ENCODE measurements at places on chromosomes 6 and 20.

DNA sequence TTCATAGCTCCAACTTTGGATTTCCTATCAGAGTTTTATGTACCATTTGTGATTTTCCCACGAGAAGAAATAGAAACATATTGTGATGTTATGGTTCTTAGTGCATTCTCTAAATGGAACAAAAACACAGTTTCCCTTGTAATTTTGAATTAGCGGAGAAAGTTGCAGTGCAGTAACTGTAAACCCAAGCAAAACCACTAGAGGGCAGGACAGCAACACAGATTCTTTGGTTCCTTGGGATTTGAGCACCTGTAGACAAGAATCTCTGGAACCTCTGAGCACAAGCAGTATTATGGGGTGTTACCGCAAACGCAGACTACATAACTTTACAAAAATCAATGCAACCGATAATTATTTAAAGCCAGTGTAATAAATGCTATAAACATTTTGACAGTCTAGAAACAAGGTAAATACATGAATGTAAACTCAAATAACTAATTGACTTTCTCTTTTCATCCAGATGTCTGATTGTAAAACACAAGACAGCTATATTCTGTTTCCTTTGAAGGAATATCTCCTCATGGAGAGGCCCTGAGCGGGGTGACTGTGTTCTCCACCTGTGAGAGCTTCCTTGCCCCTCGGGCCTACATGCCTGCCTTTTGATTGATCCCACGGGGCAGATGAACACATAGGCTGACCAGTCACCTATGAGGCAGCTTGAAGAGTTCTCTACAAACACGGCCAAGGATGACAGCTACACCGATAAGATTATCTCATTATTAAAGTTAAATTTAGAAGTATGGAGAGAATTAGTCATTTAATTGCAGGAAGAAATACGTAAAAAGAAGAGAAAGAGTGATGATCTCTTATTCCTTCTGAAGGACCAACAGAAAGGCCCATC lies 67.5 kb upstream of the COL21A1 start:
- H3K27ac ChIP-seq: no peak overlapping the region
- H3K27me3 ChIP-seq: no peaks in the 10 kb centered on the region
- DNase-seq: peak; percentile 50
- no peak overlapping the region for H3K4me3 ChIP-seq

DNA sequence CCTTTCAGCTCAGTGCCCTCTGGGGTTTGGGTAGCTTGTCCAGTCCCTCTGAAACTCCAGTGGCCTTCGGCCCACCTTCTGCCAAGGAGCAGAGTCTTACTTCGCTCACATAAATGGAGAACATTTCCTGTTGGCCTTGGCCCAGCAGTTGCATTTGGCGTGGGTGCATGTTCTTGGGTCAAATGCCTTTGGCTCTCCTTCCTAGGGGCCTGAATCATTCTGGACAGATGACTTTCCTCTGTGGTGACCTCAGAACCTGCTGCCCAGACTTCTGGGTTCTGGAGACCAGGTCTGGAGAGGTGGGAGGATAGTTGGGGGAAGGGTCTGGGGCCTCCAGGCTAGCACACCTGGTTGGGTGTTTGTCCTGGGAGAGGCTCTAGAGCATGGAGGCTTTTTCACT lies 29.3 kb downstream of the BCAS4 start:
- H3K27ac ChIP-seq: no peak overlapping the region
- H3K27me3 ChIP-seq: no peaks in the 10 kb centered on the region
- DNase-seq: no peak
- no peaks in the 10 kb centered on the region for H3K4me1 ChIP-seq
- H3K4me3 ChIP-seq: no peak overlapping the region
- H3K36me3 ChIP-seq: no peaks in the 10 kb centered on the region

- DNase-seq: no peak
- no peaks in the 10 kb centered on the region for H3K36me3 ChIP-seq
- no peak overlapping the region for H3K4me3 ChIP-seq
- H3K4me1 ChIP-seq: no peaks in the 10 kb centered on the region
- no peak overlapping the region for H3K27ac ChIP-seq
Observed at GRCh38 chr6:34964564-34964963, 75.5 kb downstream of the ANKS1A start.

DNA sequence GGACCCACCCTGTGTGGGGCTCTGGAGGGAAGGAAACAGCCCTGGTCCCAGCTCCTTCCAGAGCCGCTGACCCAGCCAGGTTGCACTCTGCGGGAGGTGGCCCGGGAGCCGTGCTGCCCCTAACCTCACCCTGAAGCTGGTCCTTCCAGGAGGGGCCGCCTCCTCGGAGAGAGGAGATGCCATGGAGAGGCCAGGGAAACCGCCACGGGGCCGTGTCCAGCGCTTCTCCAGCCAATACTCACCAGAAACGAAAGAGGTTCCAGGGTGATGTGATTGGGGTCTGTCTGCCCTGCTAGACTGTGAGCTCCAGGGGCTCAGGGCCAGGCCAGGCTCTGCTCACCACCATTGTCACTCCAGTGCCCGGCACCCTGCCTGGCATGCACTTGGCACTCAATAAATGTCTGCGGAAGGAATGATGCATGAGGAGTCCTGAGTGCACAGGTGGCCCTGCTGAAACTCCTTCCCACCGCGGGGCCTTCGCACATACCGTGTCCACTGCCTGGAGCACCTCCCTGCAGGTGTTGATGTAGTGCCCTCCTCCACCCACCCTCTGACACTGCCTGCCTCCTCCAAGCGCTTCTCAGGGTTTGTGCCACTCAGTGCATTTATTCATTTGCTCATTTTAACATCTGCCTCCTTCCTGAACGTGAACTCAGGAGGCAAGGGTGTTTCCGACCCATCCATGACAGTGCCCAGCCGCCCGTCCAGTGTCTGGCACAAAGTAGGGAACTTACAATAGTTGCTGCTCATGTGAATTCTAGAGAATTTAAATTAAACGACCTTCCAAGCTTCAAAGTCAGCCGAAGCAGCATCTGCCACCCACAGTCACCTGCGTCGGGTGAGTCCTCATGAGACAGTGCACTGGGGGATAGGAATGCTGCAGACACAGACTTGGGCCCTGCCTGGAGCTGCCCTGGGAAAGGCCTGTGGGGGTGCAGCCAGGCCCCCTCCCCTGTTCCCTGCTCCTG lies 30.3 kb downstream of the RBM38 start:
- no peaks in the 10 kb centered on the region for H3K4me1 ChIP-seq
- no peak overlapping the region for H3K27ac ChIP-seq
- no peak overlapping the region for H3K4me3 ChIP-seq
- H3K27me3 ChIP-seq: no peaks in the 10 kb centered on the region
- no peaks in the 10 kb centered on the region for H3K36me3 ChIP-seq

GRCh38 chr6:144413418-144413817 lies 128.3 kb downstream of the UTRN start:
- no peak for DNase-seq
- no peaks in the 10 kb centered on the region for H3K27me3 ChIP-seq
- H3K4me3 ChIP-seq: no peak overlapping the region
- no peaks in the 10 kb centered on the region for H3K36me3 ChIP-seq
- no peak overlapping the region for H3K27ac ChIP-seq

DNA sequence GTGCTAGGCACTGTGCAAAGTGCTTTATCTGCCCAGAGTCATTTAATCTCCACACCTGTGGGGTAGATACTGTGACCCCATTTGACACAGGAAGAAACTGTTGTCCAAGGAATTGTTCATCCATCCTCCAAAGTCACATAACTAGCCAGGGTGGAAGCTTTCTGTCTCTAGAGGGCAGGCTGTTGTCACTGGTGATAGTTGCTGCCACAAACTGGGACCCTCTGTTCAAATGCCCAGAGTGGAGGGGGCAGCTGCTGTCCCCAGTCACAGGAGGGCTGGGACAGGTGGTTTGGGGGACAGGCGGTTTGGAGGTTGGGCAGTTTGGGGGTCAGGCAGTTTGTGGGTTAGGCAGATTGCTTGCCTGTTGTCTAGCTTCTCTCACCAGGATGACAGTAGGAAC lies 16.1 kb upstream of the TMEM242 start:
- no peaks in the 10 kb centered on the region for H3K27me3 ChIP-seq
- H3K27ac ChIP-seq: no peak overlapping the region
- no peaks in the 10 kb centered on the region for H3K4me1 ChIP-seq
- H3K4me3 ChIP-seq: no peak overlapping the region

DNA sequence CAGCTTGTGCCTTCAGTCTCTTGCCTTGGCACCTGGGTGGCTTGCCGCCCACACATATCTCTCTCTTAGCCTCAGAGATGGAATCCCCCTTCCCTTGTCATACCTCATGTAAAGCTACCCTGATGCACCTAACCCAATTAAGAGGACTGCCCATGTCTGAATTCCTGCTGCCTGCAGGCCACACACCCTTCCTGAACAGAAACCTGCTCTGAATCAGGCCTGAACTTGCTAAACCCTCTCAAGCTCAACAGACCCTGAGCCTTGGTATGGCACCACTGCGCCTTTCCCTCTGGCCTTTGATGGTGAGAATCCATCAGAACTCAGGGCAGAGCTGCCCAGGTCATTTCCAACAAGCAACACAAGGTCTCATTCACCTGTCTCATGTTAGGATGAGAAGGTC lies 5.2 kb downstream of the RAET1G start:
- peaks cover 19% of the 10 kb centered on the region for H3K27me3 ChIP-seq
- H3K36me3 ChIP-seq: no peaks in the 10 kb centered on the region
- no peaks in the 10 kb centered on the region for H3K4me1 ChIP-seq
- no peak overlapping the region for H3K27ac ChIP-seq
- DNase-seq: no peak

- no peak for DNase-seq
- no peak overlapping the region for H3K4me3 ChIP-seq
- H3K27me3 ChIP-seq: no peaks in the 10 kb centered on the region
- no peak overlapping the region for H3K27ac ChIP-seq
Observed at GRCh38 chr6:136539967-136540652, 10.1 kb downstream of the MAP7 start.

DNA sequence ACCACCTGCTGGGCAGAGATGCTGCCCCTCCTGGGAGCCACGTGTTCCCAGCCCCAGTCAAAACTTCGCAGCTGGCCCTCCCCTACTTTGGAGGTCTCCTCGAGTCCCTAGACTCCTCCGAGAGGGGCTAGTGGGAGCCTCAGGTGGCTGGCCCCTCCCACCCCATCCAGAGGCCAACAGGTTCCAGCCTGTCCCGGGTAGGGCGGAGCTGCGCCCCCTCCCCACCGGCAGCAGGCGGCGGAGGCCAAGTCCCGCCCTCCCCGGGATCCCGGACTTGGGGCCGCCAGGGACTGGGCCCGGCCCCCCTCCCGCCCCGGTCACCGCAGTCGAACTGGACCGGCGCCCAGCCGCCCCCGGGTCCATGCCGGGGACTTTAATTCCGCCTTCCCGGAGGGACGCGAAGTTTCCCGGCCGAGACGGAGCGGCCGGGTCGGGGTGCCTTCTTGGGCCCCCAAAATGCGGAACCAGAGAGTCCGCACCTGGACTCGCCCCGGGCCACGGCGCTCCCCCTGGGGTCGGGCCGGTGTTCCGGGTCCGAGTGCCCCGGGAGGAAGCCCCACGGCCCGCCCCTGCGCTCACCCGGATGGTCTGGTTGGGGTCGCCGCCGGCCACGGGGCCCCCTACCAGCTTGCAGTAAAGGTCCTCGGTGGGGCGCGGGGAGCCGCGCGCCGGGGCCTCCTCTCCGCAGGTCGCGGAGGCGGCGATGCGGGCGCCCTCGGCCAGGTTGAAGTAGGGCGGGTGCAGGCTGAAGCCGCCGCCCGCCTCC lies 559 bp downstream of the LAMA5 start:
- H3K36me3 ChIP-seq: no peaks in the 10 kb centered on the region
- peak overlapping the region; percentile 92 for H3K27ac ChIP-seq
- H3K27me3 ChIP-seq: no peaks in the 10 kb centered on the region
- peak overlapping the region; percentile 99 for H3K4me3 ChIP-seq
- H3K4me1 ChIP-seq: peaks cover 80% of the 10 kb centered on the region
- DNase-seq: peak; percentile 83

All from hepatocyte (in vitro differentiated cells).